Uterus (tissue), 4 donors: ENCODE measurements at places on chromosomes 3 and 15.

DNA sequence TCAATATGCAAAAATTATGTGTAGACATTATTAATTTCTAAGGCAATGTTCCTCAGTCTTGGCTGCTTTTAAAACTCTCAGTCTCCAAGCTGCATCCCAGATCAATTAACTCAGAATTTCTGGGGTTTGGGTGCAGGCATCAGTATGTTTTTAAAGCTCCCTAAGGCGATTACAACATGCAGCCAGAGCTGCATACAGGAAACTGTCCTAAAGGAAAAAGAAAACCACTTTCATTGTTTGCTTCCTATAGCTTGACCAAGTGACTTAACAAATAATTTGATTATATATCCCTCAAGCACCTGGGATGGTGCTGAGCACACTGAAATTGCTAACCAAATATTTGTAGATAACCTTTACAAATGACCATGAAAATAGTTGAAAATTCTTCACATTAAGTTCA lies 194.7 kb downstream of the DTWD1 start:
- peak overlapping the region; percentile 52 for H3K27ac ChIP-seq
- no peak for DNase-seq
- no peak overlapping the region for H3K4me3 ChIP-seq
- peaks cover 1% of the 10 kb centered on the region for H3K4me1 ChIP-seq

DNA sequence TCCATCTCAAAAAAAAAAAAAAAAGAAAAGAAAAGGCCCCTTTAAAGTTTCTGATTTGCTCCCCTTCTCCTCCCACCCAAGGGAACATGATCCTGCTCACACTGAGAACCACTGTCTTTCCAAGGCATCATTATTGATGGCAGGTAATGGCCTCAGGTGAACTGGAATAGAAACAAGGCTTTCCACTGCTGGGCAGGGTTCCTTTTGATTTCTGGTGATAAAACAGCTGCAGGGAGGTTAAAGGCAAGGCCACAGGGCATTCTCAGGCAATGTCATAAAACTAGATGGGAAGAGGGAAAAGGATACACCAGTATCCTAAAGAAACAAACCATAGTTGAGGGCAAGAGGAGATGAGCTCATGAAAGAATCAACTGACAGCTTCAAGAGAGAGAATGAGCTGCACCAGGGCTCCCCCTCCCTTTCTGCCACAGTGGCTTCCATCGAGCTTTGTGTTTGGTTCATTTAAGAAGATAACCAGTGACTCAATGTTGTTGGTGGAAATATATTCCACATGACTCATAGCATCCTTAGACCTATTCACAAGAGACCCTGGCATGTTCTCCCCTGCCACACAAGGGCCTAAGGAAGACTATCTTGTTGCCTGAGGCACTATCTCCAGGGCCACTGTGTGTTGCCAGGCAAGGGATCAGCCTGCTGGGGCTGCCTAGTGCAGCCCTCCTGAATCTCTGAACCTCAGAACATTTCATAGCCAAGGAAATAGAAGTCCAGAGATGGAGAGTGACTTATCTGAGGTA lies 86.4 kb downstream of the WDR76 start:
- peak; percentile 47 for DNase-seq
- H3K4me3 ChIP-seq: no peak overlapping the region
- no peaks in the 10 kb centered on the region for H3K4me1 ChIP-seq
- H3K27me3 ChIP-seq: no peaks in the 10 kb centered on the region
- no peaks in the 10 kb centered on the region for H3K36me3 ChIP-seq

GRCh38 chr3:36762918-36763849 lies 1.2 kb downstream of the DCLK3 start:
- H3K4me3 ChIP-seq: no peak overlapping the region
- H3K27ac ChIP-seq: no peak overlapping the region
- no peaks in the 10 kb centered on the region for H3K27me3 ChIP-seq
- H3K4me1 ChIP-seq: no peaks in the 10 kb centered on the region

DNA sequence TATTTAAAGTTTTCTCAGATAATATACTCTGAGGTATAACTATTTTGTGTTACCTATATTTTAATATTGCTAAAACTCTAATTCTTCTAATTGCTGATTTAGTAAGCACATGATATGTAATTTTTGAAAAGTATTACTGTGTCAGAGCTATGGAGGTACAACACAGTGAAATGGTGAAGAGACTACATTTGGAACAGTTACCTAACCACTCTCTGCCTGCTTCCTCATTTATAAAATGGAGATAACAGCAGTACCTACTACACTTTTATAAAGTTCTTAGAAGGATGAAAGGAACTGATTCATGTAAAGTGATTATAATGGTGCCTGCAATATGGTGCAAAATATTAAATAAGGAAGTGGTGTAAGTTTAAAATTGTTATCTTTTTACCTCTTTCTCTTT lies 16.3 kb upstream of the NEK10 start:
- no peaks in the 10 kb centered on the region for H3K4me1 ChIP-seq
- no peaks in the 10 kb centered on the region for H3K36me3 ChIP-seq
- no peaks in the 10 kb centered on the region for H3K27me3 ChIP-seq
- no peak for DNase-seq
- H3K4me3 ChIP-seq: no peak overlapping the region
- no peak overlapping the region for H3K27ac ChIP-seq
